ENCODE measurements at places on chromosomes 5 and 9.

- DNase-seq = no peak
These were observed 200.2 kb upstream of the PANK3 start for GRCh38 chr5:168779333-168779732.

DNA sequence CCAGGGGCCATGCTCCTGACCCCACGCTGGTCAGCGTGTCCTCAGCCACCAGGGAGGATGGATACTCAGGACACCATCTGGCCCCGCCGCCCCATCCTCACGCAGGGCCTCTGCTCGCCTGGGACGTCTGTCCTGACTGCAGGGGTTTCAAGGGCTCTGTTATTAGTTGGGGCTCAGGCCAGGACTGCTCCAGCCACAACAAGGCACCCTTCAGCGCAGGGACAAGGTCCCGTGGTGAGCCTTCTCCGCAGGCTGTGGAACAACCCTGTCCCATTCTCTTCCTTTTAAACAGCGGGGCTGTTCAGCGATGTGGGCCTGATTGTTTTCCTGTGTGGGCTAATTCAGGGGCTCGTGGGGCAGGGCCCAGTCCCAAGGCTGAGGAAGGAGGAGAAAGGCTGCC is 61.6 kb downstream of the SEMA4D start:
- DNase-seq = no peak

DNA sequence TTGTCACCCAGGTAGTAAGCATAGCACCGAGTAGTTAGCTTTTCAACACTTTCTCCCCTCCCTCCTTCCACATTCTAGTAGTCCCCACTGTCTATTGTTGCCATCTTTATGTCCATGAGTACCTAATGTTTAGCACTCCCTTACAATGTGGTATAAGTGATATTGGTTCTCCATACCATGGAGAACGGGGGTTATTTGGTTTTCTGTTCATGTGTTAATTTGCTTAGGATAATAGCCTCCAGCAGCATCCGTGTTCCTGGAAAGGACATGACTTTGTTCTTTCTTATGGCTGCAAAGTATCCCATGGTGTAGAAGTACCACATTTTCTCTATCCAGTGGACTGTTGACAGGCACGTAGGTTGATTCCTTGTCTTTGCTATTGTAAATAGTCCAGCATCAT is 353.9 kb downstream of the ADGRV1 start:
- DNase-seq = no peak

DNA sequence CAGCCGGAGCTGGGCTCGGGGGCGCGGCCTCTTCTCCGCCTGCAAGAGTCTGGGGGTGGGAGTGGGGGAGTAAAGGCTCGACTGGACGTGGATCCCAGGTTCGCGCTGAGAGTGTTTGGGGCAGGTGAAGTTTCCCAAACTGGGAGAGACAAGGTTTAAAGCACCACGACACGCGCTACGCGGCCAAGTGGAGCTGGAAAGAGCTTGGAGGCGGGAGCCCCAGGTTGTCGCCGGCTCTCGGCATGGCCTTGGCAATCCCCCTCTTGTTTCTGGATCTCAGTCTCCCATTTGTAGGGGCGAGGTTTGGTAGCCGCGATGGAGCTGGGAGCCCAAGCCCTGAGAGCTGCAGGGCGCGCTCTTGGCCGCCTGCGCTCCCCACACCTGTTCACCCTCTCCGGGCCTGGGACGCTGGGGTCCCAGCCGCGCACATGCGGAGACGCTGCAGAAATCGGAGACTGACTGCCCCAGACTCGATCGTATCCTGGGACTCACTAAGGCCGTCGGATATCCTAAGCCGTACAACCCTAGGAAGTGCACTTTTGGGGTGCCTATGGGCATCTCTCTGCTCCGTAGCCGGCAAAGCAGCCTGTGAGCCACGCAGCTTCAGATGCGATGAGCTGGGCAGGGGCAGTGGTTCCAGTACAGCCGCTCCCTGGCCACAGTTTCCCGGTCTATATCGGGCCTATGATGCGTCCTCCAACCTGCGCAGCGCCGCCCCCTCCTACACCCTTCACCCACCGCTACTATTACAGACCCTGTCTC is 937 bp downstream of the TMOD1 start:
- no peak for DNase-seq

DNA sequence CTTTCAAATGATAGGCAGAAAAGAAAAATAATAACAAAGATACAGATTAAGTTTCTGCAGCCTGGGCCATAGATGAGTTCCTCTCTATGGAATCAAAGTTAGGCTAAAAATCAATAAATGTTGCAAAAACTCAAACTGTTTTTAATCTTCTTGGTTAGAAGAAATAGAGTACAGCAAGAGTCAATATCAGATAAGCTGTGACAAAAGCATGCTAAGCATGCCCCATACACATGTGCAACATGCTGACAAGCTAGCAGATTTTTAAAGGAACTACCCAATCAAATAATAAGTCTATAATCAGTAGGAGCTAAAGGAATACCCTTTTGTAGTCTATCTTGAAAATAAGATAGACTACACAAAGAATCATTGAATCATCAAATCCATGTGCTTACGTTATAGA is 6.7 kb downstream of the ERP44 start:
- DNase-seq = no peak

GRCh38 chr9:69660304-69660703 is 11.9 kb downstream of the APBA1 start:
- no peak for DNase-seq

GRCh38 chr9:70170151-70170790 is 88.5 kb upstream of the SMC5 start:
- DNase-seq = no peak

DNA sequence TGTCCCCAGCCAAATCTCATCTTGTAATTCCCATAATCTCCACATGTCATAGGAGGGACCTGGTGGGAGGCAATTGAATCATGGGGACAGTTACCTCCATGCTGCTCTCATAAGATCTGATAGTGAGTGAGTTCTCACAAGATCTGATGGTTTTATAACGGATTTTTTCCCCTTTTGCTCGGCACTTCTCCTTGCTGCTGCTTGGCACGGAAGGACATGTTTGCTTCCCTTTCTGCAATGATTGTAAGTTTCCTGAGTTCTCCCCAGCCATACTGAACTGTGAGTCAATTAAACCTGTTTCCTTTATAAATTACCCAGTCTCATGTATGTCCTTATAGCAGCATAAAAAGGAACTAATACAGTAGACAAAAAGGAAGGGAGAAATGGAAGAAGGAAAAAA is 76.7 kb upstream of the CCNG1 start:
- no peak for DNase-seq

GRCh38 chr9:76634356-76635054 is 129.7 kb upstream of the PCA3 start:
- DNase-seq = no peak

GRCh38 chr5:115320006-115320405 is 23.6 kb upstream of the CCDC112 start:
- no peak for DNase-seq

- peak; percentile 8 for DNase-seq
These were observed 466 bp downstream of the SMC2 start for GRCh38 chr9:104094534-104095015.

DNA sequence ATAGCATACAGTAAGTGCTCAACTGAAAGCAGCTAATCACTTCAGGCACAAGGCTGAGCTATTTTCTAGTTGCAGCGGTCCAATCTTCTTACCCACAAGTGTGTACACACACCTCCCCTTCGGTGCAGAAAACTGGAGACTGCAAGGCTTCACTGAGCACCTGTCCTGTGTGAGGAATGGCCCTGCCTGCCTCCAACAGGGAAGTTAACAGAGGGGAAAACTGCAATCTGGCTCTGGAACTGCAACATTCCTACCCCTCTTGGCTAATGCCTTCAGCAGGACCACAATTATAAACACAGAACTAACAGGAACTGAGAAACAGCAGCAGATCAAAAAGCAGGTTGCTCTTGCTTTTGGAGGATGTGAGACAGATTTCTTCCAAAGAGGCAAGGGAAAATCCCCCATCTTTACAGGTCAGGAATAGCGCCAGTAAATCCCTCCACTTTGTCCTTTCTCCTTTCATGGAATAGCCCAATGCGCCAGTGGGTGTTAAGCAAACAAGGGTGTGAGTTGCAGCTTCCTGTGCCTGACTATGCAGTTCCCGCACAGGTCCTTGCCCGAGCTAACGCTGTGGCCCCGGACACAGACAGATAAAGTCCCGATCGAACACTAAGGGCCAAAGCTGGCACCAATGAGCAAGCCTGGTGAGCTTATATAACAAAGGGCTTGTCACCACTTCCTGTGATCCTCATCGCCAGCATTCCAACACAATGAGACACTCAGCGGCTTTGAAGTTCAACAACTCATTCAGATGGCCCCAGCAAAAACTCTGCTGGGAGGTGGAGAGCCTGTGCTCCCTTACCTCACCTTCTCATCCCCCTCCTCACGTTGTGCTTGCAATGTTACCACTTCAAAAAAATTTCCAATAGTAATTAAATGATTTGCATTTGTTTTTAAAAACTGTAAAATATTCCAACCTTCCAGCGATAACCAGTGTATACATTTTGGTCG is 21.5 kb downstream of the SHB start:
- DNase-seq = no peak

DNA sequence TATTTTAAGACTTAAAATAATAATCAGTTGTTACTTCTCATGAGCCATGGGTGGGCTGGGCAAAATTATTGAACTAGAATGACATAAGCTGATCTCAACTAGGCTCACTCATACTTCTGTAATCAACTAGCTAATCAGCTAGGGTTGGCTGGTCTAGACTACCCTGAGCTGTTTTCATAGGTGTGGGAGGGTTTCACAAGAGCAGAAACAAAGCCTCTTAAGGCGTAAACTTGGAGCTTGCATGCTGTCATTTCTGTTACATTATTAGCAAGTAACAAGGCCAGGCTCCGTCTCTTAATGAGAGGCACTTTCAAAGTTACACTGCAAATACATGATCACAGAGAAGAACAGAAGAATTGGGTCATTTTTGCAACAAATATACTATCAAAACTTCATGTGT is 57.2 kb upstream of the GHR start:
- no peak for DNase-seq

DNA sequence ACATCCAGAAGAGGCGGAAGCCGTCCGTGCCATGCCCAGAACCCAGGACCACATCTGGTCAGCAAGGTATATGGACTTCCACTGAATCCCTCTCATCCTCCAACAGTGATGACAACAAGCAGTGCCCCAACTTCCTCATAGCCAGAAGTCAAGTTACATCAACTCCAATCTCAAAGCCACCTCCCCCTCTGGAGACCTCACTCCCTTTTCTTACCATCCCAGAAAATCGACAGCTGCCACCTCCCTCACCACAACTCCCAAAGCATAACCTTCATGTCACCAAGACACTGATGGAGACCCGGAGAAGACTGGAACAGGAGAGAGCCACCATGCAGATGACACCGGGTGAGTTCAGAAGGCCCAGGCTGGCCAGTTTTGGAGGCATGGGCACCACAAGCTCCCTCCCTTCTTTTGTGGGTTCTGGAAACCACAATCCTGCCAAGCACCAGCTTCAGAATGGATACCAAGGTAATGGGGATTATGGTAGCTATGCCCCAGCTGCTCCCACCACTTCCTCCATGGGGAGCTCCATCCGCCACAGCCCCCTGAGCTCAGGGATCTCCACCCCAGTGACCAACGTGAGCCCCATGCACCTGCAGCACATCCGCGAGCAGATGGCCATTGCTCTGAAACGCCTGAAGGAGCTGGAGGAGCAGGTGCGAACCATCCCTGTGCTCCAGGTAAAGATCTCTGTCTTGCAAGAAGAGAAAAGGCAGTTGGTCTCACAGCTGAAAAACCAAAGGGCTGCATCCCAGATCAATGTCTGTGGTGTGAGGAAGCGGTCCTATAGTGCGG is 130.3 kb upstream of the DMRT1 start:
- DNase-seq = no peak

DNA sequence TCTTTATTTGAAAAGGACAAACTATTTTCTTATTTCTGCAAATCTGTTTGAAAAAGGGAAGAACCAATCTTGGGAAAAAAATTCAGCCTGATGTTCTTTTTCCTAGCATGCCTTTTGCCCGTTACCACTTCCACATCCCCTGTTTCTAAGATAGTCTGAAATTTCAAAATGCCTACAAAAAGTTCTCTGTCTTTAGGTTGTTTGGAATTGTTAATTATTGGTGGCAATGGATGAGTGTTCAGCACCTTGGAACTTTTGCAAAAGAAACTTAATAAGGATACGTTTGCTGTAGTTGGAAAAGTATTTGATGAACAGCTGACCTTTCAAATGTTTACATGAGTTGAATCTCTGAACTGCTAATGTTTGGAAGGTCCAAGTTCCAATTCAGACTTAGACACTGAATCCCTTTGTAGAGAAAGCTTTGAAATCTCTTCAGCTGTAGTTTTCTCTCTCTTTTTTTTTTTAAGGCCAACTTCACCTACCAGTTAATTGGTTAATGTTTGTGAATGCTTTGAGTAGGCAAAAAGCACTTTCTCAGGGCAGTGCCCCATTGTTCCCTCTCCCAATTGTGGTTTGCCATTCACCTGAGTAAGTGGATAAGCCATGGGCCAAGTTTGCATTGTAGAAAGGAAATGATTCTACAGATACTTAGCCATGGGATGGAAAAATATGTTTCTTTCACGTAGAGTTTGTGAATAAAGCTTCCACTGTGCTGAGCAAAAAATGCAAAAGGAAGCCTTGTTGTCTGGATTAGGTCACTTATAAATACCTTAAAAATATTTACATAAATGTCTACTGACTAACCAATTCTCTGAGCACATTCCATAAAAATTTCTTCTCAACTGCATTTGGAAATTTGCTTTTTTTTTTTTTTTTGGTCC is 156.4 kb upstream of the ELL2 start:
- DNase-seq = no peak

GRCh38 chr5:42520203-42520602 is 97.0 kb downstream of the GHR start:
- no peak for DNase-seq

DNA sequence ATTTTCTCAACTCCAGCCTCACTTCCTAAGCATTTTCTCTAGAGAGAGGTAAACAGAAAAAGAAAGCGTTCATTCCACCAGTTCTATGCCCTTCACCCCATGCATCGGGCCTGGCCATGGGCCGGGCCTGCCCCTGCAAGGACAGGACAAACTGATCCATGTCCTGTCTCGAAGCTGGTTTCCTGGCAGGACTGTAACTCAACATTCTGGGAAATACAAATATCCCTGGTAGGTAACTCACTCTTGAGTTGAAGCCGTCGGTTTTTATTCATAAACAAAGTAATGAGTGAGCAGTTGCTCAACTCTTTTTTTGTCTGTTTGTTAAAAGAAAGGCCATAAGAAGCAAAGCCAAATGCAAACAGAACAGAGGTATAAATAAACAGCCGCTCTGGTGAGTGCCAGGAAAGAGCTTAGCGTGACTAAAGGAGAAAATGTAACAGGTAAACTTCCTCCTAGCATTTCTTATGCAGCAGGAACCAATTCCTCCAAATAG is 64.4 kb upstream of the DNAH5 start:
- no peak for DNase-seq

DNA sequence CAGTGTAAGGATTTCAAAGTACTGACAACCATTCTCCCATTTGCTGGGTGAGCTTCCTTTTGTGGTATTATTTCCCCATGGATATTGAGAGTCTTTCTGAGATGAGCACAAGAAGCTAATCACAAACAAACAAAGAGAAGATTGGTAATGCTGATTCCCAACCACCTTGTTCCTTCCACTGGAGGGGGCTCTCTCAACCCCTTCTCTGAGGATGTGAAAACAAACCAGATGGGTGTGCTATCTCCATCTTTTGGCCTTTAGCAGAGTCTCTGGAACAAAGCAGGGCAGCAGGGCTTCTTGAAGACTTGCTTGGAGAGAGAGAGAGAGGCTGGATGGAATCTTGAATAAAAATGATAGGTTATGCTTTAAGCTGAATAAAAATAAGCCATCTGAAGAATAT is 576.7 kb upstream of the ZNF462 start:
- no peak for DNase-seq

- DNase-seq = peak; percentile 15
These were observed 37.7 kb downstream of the NR2F1 start for GRCh38 chr5:93620487-93621326.

Data from NCI-H187 treated with DMSO at 0.1 percent for 48 hours (cell line).